AG04449 (cell line): ENCODE measurements at places on chromosomes 7 and 10.

- DNase-seq, result no peak
Measured at GRCh38 chr7:91249506-91250233, 14.6 kb upstream of the FZD1 start.

- no peak for DNase-seq
Measured at GRCh38 chr7:147775516-147776284, 814.9 kb upstream of the C7orf33 start.

DNA sequence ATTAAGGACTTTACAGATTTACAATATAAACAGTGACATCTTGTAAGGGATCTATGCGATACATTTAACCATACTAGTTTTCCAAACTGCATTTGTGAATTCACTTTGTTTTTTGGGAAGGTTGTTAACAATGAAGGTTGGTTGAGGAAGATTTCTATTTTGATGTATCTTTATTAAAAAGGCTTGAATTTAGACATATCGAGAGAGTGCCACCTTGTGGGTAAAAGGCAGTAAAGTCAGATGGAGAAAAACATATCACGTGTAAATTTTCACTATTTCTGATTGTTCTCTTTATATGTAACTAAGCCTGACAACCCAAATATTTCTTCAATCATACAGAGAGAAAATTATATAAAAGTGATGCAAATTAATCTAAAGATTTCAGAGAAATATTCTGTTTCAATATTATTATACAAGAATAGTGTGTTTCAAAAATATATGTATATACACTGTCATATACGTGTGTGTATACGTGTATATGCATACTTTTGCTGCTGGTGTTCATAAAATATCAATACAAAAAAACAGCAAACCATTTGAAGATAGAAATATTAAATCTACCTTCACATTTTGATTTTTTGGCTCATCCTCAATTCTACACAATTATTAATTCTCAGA, 988.6 kb downstream of the SORCS1 start:
- DNase-seq, result no peak

DNA sequence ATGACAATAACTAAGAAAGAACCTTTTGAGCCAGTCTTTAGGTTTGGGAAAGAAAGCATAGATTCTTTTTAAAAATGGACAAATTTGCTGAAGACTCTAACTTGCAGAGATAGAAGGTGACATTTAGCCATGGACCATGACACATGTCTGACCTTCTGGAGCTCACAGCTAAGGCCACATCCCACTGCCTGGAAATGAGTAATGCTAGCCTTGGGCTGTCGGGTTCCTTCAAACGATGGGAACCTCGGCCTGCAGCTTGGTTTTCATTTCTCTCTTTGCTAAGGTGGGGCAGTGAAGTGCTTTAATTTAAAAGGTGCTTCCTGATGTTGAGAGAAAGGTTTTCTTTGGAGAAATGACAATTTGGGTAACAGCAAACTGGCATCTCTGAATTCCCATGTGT, 223.2 kb downstream of the FANK1 start:
- DNase-seq, result no peak

GRCh38 chr10:103598654-103599115, 105.2 kb downstream of the NEURL1 start:
- peak; percentile 28 for DNase-seq

DNA sequence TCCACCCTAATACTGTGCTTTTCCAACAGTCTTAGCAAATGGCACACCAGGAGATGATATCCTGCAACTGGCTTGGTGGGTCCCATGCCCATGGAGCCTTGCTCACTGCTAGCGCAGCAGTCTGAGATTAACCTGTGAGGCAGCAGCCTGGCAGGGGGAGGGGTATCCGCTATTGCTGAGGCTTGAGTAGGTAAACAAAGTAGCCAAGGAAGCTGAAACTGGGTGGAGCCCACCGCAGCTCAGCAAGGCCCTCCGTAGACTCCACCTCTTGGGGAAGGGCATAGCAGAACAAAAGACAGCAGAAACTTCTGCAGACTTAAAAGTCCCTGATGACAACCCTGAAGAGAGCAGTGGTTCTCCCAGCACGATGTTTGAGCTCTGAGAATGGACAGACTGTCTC, 399.0 kb downstream of the CCSER2 start:
- no peak for DNase-seq

- DNase-seq, result no peak
Measured at GRCh38 chr10:6092731-6093130, 3.9 kb downstream of the RBM17 start.

DNA sequence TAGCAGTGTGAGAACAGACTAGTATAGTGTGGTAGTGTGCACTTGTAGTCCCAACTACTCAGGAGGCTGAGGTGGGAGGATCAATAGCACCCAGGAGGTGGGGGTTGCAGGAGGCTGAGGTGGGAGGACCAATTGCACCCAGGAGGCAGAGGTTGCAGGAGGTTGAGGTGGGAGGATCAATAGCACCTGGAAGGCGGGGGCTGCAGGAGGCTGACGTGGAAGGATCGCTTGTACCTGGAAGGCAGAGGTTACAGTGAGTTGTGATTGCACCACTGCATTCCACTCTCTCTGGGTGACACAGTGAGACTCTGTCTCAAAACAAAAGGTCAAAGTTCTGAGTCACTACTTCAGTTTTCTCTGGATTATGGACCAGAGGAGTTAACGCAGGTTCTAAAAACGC, 22.6 kb upstream of the DIP2C start:
- no peak for DNase-seq

- no peak for DNase-seq
Measured at GRCh38 chr7:78443811-78444210, 645.2 kb downstream of the PHTF2 start.

DNA sequence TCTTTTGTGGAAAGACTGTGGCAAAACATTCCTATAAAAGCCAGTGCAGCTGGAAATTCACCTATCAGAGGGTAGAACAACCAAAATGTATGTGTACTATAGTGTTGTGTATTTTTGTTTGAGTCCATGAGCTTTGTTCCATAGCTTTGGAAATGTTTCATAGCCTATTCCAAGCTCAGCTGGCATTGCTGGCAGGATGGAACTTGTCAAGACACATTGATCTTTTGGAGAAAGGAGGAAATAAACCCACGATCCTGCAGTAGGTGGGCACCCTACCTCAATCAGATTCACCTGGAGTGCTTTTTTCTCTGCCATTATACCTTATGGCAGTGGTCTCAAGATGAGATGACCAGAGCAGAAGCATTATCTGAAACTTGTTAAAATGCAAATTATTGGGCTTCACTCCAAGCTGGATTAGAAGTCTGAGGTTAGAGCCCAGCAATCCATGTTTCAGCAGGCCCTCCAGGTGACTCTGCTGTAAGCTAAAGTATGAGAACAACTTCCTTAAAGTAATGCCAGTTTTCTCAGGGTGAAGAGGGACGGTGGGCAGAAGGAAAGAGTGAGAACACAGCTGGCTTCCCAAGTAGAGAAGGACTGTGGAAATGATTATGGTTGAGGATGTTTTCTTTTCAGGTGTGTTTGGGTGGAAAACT, 30.3 kb upstream of the CDK1 start:
- DNase-seq, result no peak

GRCh38 chr10:104043185-104043830, 42.4 kb downstream of the COL17A1 start:
- DNase-seq, result no peak

GRCh38 chr10:25047591-25048301, 31.3 kb downstream of the THNSL1 start:
- DNase-seq, result no peak

DNA sequence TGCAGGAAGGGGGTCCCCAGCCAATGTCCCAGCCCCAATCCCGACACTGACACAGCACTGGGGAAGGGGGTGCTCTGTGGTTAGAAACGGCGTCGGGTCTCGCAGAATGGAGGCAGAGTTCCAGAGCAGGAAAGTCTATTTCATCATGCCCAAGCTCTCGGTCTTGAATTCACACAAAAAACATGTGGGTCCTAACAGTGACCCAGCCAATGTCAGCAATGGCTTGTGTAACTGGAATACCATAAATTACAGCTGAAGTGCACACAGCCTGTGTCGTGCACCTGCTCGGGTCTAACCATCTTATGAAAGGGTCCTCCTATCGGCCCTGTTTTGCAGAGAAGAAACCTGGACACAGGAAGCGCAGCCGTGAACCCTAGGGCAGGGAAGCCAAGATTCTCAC, 324.1 kb downstream of the ADARB2 start:
- no peak for DNase-seq

DNA sequence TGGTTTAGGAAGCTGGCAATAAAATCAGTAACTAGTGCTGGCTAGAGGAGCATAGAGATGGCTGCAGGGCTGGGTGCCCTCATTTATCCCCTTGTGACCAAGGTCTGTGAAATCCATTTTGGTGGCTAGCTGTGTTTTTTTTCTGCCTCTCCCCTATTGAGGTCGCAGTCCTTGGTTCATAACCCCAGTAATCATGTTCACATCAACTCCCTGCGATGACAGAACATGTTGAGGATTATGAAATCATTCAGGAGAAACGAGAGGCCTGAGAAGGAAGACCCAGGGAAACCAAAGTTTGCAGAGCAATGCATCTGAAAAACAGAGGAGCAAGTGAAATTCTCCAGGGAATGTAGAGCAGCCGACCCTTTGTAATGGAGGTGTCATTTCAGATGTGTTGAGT, 126.9 kb downstream of the TACC2 start:
- DNase-seq, result no peak

GRCh38 chr7:31029251-31030042, 22.7 kb upstream of the ADCYAP1R1 start:
- DNase-seq, result no peak

DNA sequence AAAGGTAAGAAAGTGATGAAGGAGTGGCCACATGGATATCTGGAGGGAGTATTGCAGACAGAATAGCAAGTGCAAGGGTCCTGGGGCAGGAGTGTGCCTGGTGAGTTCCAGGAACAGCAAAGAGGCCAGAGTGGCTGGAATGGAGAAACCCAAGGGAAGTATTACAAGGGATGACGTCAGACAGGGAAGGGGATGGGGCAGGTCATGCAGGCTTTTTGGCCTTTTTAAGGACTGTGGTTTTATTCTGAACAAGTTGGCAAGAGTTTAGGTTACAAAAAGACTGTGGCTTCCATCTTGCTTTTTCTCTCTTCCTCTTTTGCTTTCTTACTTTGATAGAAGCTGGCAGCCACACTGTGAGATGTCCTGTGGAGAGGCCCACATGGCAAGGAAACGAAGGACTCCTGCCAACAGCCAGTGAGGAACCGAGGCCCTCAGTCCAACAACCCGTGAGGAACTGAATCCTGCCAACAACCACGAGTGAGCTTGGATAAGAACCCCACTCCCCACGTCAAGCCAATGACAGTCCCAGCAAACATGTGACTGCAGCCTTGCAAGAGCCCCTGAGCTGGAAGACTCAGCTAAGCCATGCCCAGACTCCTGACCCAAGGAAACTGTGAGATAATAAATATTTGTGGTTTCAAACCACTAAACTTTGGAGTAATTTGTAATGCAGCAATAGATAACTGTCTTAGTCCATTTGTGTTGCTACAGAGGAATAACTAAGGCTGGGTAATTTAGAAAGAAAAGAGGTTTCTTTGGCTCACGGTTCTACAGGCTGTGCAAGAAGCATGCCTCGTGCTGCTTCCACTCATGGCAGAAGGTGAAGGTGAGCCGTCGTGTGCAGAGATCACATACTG, 19.8 kb upstream of the KDM7A start:
- DNase-seq, result no peak

- DNase-seq, result no peak
Measured at GRCh38 chr7:389911-390601, 100.1 kb downstream of the FOXL3 start.

DNA sequence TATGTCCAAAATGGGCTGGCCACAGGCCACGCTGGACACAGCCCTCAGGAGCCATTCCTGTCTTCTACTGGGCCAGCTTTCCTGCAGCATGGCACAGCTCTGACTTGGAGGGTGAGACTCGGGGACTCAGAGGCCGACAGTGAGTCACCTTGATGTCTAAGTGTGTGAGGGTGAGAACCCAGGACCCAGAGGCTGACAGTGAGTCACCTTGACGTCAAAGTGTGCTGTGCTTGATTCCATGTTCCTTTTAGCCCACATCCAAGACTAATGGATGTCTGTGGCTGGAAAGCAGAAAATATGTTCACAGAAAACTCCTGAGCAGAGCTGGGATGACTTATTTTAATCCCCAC, 6.0 kb upstream of the FAM170B start:
- DNase-seq, result peak; percentile 90

DNA sequence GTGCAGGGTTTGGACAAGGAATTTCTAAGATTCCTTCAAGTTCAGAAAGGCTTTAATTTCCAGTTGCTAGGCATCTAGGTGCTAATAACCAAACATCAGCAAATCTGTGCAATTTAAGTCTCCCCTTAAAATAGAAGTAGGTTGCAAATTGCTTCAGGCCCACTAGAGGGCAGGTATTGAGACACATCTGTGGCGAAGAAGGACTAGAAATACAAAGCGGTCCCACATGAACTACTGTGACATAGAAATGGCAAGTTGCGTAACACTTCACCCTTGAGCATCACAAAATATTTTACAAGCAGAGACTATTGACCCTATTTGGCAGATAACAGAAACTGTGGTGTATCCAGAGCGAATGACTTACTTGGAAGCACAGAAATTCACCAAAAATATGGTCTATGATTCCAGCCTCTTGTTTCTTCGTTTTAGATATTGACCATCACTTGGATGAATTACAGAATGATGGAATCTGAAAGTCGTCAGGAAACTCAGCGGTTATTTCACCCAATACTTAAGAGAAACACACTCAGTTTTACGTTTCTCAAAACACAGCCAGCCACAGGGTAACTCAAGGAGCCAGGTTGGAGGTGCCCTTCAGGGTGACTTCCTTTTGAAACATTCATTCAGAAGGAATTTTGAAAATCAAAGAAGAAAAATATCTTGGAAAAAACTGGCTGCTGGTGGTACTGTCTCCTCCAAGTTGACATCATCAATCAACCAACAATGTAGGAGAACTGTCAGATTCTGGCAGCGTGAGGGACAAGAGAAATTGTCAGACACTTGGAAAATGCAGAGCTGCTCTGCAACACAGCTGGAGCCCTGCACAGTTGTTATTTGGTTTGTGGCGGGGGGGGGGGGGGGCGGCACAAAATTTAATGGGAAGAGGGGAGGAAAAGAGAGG, 256.3 kb upstream of the MINDY3 start:
- no peak for DNase-seq

DNA sequence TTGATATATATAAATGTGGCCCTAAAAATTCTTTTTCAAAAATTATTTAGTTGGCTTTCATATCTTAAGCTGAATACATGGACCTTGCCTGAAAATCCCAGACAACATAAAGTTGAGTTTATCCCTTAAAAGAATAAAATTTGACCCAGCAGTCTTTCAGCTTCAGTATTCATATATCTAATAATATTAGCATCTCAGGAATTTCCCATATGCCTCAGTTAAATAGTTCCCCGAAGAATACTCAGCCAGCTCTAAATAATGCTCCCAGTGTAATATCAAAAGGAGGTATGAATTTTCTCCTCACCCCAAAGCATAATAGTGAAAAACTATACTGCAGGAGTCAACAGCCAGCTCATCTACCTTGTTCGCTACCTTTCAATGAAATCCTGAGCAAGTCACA, 145.9 kb downstream of the CTNNA3 start:
- no peak for DNase-seq
